ENCODE measurements at places on chromosomes 7 and 10.
A peak's percentile ranks its signal among the peaks of the same experiment; 100 is the strongest.

DNA sequence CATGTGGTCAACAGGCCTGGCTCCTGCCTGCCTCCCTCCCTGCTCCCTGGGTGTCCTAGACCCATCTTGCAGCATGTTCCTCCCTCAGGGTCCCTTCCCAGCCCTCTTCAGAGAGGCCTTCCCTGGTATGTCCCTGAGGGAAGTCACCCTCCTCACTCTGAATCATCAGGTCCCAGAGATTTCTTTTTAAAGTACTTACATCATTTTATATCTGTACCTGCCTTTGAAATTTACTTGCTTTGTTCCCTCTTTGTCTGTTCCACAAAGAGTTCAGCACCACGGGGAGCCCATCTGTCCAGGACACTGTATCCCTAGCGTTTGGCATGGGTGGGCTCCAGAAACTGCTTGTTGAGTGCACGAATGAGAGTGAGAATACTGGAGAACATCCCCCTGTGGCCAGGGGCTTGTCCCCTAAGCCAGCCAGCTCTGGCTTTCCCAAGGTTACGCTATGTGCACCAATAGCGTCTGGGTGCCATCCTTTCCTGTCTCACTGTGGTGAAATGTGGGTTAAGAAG lies 50.6 kb upstream of the IGFBP3 start:
- no peak for DNase-seq

GRCh38 chr7:137992550-137993394 lies 9.1 kb downstream of the CREB3L2 start:
- no peak for DNase-seq

- DNase-seq = no peak
Measured at GRCh38 chr7:102828286-102828685, 79.5 kb downstream of the FAM185A start.

- no peak for DNase-seq
Measured at GRCh38 chr10:12308736-12309375, 40.5 kb upstream of the CAMK1D start.

DNA sequence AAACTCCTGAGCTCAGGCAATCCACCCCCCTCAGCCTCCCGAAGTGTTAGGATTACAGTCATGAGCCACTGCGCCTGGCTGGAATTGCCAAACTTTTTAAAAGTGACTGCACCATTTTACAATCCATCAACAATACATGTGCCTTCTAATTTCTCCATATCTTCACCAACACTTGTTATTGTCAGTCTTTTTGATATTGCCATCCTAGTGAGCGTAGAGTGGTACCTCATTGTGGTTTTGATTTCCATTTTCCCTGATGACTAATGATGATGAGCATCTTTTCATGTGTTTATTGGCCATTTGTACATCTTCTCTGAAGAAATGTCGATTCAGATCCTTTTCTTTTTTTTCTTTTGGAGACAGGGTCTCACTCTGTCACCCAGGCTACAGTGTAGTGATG lies 21.7 kb upstream of the STRIP2 start:
- DNase-seq = no peak

- DNase-seq = no peak
Measured at GRCh38 chr10:46002916-46003693, 27.3 kb downstream of the NCOA4 start.

- no peak for DNase-seq
Measured at GRCh38 chr10:27369880-27370279, 129.3 kb upstream of the ACBD5 start.

DNA sequence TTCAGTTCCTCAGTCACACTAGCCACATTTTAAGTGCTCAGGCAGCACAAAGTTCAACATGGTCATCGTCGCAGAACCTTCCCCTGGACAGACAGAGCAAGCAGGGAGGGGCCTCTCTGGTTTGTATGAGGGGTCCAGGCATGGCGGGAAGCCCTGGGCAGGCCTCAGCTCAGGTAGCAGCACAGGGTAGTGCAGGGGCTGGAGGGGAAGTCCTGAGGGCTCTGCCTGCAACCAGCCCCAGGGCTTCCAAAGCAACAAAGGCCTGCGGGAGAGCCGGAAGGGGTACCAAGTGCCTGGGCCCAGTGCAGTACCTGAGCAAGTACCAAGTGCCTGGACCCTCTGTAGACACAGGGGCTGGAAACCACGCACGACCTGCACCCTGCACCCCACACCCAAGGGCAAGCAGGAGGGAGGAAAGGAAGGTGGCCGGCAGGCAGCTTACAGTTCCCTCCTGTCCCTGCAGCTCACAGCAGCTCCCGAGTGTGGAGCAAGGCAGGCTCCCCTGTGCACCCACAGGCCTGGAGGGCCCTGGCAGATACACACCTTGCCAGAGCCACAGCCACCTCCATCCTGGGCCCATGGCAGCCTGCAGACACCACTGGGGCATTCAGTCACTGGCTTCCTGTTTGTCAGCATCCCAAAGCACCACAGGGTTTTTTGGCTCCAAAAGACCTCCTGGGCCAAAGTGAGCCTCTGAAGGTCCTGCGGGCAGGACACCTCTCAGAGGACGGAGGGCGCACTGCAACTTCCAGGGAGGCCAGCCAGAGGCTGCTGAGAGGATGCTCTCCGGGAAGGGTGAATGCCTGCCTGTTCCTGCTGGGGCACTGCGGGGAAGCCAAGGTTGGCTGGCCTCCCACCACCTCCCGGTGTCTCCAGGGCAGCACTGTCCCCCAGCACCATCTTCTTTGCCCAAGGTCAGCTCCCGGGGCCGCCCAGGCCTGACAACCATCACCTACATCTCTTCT lies 6.5 kb upstream of the RET start:
- no peak for DNase-seq

- DNase-seq = no peak
Measured at GRCh38 chr10:44571701-44572100, 186.8 kb upstream of the CXCL12 start.

GRCh38 chr7:117019786-117020590 lies 66.7 kb downstream of the ST7 start:
- DNase-seq = no peak

GRCh38 chr7:39465055-39465929 lies 100.9 kb upstream of the YAE1 start:
- DNase-seq = peak; percentile 3

DNA sequence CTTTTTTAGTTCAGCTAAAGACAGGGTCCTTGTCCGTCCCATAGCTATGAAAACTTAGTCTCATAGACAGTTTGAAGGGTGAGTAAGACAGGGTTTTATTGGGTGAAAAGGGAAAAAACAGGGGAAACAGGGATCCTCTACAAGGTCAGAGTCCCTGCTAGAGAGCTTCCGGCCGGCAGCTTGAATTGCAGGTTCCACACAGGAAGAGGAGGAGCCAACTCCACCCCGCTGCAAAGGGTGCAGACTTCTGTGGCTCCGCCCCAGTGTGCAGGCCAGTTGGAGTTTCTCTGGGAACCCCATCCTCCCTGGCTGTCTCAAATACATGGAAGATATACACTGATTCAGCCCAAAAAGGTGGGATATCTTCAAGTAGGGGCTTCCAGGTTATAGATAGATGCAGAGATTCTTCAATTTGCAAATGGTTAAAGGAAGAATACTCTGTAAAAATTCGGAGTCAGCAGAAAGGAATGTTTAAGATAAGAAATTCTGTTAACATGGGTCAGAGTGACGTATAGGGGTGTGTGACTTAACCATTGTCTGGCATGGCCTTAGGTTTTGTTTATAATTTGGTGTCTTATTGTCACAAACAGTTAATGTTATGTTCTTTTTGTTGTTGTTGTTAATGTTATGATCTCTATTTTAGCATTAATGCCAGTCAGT lies 34.6 kb upstream of the HECW1 start:
- peak; percentile 15 for DNase-seq

DNA sequence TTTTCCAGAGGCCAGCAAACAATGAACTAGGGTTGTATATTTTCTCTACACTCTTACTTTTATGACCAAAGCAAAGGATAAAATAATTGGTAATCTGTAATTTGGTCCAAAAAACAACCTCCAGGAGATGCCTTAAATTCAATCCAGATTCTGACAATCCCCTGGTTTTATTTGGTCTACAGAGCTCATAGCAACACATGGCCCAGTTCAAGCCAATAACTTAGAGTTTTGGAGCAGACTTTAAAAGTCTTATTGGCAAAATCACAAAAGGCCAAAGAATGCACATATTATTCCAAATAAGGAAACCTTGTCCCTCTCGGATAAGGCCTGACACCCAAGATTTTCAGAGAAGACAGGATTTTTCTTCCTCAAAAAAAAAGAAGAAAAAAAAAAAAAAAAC lies 51.9 kb downstream of the SORBS1 start:
- no peak for DNase-seq

DNA sequence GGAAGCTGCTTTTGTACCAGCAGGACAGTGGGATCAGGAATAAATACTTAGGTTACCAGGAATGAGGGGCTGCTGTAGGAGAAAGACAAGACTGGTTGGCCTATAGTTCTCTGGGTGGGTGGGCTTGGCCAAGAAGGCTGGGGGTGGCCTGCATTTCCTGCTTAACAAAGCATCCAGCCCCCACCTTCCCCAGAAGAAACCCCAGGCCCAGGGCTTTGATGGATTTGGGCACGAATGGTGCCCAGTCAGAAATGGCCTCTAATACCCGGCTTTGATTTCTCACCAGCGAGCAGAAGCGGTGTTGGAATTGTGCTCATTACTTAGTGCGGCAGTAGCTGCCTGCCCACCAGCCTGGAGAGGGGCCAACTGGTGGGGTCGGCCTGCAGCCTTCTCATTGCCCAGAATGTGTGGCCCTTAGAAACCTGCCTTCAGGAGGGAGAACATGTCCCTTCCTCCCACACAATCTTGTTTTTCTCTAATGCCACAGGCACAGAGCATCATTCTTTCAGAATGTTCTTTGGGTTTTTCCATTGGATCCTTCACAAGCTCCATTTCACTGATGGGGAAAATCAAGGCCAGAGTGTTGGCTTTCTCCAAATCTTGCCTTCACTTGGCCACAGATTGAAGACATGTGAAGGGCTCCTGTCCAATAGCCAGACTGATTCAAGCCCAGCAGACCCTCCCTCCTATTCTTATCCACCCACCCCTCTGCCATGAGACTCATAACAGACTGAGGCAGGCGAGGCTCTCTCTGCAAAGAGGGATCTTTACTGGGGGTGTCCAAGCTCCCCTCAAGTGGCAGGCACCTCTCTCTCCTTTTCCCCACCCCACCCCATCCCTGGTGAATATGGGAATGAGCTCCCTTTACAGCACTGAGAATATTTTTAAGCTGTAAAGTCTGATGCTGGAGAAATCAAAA lies 2.5 kb downstream of the UNC5B start:
- no peak for DNase-seq

GRCh38 chr10:72322280-72323058 lies 32.2 kb downstream of the DNAJB12 start:
- DNase-seq = no peak

- no peak for DNase-seq
Measured at GRCh38 chr7:153188630-153189029, 429.1 kb downstream of the ACTR3B start.

DNA sequence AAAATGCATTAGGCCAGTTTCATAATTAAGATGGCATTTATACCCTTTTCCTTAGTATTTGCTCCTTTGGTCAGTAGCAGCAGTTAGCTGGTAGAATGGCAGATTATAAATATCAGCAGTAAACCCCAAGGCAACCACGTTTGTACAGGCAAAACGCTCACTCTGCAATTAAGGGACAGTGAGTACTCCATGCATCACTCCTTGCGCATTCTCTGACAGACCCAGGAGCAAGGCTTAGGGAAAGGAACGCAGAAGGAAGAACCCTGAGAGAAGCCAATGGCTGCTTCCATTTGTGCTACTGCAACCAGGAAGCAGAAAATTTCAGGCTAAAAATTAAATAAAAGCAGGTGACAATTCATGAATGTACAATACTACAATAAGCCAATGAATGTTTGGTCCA lies 12.9 kb downstream of the ETV1 start:
- no peak for DNase-seq

GRCh38 chr7:101031082-101031481 lies 11.2 kb downstream of the MUC17 start:
- DNase-seq = no peak

- no peak for DNase-seq
Measured at GRCh38 chr7:107609811-107610261, 29.8 kb downstream of the BCAP29 start.

GRCh38 chr7:158383665-158384064 lies 204.0 kb downstream of the PTPRN2 start:
- no peak for DNase-seq

- no peak for DNase-seq
Measured at GRCh38 chr7:130187360-130187759, 17.8 kb downstream of the TMEM209 start.

DNA sequence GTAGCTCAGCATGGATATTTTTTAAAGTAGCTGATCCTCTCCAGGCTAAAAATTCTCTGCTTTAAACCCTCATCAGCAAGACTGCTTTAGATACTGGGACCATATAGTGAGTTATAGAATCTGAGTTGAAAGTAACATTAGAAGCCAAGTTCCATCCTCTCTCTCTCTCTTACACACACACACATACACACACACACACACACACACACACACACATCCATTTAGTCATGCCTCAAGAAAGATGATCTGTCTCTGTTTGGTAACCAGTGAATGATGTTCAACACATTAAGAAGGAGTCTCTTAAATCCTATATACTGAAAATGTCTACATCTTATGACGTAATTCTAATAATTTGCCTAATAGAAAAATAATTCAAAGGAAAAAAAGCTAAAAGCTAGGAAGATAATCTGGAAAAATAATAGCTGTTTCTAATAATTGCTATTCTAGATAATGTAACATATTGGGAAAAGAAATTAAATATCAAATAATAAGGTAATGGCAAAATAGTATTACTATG lies 16.9 kb upstream of the ATP6V0A4 start:
- no peak for DNase-seq

GRCh38 chr7:92446869-92447344 lies 375 bp upstream of the GATAD1 start:
- DNase-seq = no peak

DNA sequence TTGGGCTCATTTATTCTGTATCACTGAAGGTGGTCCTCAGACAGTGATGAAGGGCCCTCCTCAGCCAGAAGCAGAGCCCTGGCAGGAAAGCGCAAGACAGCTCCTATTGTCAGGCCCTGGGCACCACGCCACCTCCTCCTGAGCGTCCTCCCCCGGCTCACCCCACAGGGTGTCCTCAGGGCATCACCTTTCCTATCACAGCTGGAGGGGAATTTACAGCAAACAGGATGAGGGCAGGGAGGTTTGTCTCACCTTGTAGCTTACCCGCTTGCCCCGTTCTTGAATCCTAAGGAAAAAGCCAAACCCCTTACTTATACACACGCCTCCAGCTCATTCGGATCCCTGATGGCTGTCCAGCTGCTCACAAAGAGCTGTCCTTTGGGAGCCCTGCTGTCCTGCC lies 50.2 kb upstream of the LANCL2 start:
- DNase-seq = no peak

DNA sequence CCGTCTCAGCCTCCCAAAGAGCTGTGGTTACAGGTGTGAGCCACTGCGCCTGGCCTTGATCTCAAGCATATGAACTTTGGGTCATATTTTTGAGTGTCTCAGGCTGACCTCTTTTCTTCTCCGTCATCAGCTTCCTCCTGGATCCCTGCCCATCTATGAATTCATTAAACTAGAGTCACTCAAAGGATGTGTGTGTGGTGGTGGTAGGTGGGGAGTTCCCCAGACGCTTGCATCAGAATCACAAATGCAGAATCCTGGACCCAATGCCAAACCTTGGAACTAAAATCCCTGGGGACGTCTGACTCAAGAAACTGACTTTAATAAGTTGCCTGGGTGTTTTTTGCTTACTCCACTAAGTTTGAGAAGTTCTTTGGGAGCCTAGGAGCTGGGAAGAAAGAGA lies 6.7 kb upstream of the CREB5 start:
- DNase-seq = no peak

- DNase-seq = no peak
Measured at GRCh38 chr7:66125052-66125694, 10.5 kb downstream of the CRCP start.

GRCh38 chr10:124033887-124034218 lies 59.5 kb downstream of the CHST15 start:
- no peak for DNase-seq

GRCh38 chr10:65950075-65950474 lies 975.8 kb upstream of the LRRTM3 start:
- DNase-seq = peak; percentile 36
